ENCODE measurements at places on chromosomes 2 and 18.

GRCh38 chr2:199757233-199757870 is 93.6 kb downstream of the FTCDNL1 start:
- DNase-seq = no peak

DNA sequence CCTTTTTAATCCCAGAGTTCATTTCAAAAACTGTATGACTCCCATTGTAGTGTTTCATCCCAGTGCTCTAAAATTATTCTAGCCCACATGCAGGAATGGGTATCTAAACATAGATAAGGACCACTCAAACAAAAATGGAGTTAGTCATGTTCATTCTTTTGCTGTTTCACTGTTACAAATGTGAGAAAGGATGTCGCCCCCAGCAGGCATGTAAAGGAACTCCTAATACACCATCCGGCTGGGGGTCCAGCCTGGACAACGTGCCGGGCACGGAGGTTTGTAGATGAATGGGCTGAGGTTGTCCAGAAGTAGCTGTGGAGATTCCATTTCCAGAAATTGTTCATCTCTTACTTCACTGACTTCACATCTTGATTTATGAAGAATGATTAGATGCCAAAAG is 101.9 kb upstream of the RAB12 start:
- DNase-seq = no peak

DNA sequence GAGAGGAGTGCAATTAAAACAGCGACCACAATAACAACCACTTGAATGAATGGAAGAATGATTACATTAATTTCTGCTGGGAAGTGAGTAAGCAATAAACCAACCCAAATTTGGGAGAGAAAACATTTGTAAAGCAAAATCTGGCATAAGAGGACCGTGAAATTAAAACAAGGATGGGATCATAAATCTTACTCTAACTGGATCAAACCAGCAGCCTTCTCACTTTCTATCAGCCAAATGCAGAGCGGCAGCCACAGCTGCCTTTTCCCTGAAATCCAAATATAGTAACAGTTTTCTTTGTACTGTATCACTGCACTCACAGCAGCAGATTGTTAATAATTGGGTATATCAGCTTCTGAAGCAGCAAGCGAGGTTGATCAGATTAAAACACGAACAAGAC is 245.2 kb upstream of the REG3G start:
- DNase-seq = no peak

GRCh38 chr2:61640406-61640805 is 102.2 kb upstream of the XPO1 start:
- DNase-seq = no peak

DNA sequence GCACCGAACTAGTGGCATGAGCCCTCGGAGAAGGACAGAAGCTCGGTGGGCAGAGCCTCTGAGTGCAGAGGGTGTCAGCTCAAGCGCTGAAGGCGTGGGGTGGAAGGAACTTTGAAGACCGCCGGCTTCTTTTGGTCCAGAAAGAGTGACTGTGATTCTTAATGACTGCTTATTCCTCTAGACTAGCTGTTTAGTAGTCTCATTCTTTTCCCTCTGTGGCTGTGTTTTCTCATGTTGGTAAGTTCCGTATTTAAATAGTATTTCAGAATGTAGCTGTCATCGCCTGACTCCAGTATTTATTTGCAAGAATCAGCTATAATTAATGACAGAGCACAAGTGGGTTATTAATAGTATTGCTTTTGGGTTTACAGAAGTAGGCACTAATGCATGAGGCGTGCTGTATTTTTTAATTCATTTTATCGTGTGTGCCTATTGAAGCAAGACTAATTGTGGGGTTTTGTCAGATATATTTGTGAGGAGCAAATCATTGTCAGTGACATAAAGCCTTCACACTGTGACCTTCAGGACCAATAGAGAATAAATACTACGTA is 80.8 kb upstream of the NFATC1 start:
- no peak for DNase-seq

GRCh38 chr2:111019381-111019780 is 101.3 kb upstream of the BCL2L11 start:
- no peak for DNase-seq

DNA sequence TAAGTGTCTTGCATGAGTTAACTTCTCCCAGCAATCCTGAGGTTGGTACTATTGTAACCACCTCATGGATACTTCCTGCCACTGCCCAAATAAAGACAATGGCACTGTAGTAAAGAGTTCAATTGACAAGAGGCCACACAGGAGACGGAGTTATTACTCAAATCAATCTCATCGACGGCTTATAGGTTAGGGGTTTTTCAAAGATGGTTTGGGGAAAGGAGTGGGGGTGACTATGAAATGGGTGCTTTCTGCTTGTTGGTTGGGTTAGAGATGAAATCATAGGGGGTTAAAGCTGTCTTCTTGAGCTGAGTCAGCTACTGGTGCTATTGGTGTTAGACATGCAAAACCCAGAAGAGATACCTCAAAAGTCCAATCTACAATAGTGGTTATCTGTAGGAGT is 1258.0 kb upstream of the ZEB2 start:
- no peak for DNase-seq

Data from CD8-positive, alpha-beta T cell (primary cell).